Activated CD4-positive, alpha-beta T cell treated with anti-CD3 and anti-CD28 coated beads, Interleukin-2, amount 50 U/mL, for 48 hours (primary cell): ENCODE measurements at places on chromosomes 7 and 10.

DNA sequence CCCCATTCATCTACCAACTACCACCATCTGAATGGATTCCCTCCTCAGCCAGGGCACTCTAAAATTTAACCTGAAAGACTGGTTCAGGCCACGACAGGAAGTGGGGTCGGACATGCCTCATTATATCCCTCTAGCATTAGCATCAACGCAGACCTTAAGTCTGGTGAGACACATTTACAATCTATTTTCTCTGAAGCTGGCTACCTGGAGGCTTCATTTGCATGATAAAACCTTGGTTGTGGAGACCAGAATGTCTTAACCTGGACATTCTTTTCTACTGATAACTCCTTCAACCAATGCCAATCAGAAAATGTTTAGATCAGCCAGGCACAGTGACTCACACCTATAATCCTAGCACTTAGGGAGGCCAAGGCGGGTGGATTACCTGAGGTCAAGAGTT is 42.3 kb downstream of the SVOPL start:
- no peak for DNase-seq

- DNase-seq, result no peak
Observed at GRCh38 chr10:44973323-44974081, 5.1 kb downstream of the DEPP1 start.

DNA sequence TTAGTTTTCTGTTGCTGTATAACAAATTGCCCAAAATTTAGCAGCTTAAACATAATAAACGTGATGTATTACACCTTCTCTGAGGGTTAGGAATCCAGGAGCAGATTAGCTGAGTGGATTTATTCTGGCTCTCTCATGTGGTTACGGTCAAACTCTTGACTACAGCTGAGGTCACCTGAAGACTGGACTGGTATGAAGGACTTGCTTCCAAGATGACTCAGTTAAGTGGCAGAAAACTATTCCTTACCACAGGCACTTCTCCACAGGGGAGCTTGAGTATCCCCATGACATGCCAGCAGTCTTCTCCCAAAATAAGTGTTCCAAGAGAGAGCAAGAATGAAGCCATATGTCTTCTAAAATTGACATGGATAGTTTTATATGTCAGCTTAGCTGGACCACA is 957.2 kb upstream of the GHITM start:
- no peak for DNase-seq

DNA sequence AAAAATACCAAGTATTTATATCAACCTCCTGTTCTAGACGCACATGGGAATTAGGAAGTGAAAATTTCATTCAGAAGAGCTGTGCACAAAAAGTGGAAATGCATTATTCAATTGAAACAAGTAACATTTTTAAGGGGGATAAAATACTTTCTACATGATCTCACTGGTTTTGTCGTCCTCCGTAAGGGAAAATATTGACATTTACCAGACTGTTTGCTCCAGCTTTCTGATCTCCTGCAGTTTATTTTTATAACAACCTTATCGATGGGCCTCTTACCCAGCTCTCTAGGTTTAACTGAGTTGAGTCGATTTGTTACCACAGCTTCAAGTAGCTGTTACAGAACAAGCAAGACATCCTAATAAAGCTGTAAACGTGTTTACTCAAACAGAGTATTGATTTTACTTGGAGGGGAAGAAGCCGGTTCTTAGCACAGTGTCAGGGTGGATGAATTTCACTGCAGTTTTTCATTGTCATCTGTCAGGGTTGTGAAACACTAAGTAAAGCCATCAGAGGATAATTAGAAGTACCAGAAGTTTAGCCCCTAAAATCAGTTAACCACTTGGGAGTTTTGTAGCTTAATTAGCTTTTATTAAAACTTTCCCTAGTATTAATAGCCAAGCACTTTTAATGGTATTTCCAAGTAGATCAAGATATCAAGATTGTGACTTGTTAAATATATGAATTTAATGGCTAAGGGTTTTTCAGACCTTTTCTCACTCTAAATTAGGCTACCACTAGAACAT is 142.6 kb upstream of the KAT6B start:
- no peak for DNase-seq

DNA sequence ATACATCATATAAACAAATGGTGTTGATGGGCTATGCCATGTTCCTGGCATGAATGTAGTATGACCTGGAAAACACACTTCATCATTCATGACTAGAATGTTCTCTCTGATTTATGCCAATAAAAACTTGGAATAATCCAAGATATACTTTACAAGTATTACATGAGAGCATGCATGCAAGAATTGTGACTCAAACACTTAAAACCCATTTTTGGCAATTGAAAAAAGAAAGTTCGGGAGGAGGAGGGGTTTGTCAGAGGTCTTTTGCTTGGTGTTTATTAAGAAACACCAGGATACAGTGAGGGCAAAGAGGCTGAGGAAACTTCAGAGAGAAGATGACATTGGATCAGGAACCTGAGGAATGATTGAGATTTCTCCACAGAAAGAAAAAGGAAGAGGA is 10.2 kb upstream of the CUL1 start:
- DNase-seq, result no peak

GRCh38 chr7:3232228-3232627 is 68.8 kb upstream of the SDK1 start:
- DNase-seq, result no peak

DNA sequence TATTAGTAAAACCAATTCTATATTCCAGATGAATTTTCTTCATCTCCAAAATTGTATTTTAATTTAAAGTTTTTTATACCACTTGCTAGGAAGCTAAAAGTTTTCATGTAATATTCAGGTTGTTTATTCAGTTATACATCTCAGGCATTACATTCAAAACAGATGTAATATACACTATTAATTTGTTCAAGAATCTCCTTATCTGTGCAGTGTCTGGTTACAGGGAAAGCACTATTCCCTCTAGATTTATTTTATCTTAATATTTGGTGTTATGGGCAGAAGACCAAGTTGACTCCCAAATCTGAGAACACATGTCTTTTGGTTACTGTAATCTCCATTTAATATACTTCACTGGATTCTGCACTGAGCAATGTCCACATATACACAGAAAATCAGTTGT is 953.4 kb downstream of the ANKRD7 start:
- DNase-seq, result no peak

- no peak for DNase-seq
Observed at GRCh38 chr7:150879345-150879744, 27.0 kb downstream of the AOC1 start.

GRCh38 chr10:21318540-21319167 is 206.8 kb downstream of the SKIDA1 start:
- DNase-seq, result no peak

- DNase-seq, result peak; percentile 57
Observed at GRCh38 chr10:14409247-14409646, 78.5 kb upstream of the FRMD4A start.

GRCh38 chr10:122388287-122388997 is 13.9 kb downstream of the PLEKHA1 start:
- DNase-seq, result peak; percentile 12

DNA sequence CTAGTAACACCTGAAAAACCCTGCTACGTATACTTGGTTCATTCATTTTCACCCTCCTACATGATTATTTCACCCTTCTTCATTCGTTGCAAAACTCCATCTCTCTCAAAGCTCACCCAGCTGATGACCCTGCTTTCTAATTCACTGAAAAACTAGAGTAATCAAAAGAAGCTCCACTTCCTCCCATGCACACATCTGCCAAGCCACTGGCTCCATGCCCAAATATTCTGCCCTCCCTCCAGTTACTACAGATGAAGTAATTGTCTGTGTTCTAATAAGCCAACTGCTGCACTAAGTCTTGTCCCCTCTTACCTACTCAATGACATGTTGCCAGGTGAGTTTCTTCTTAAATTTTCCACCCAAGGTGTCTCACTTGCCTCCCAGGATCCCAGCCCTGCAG is 96.9 kb upstream of the CCDC71L start:
- no peak for DNase-seq

- DNase-seq, result no peak
Observed at GRCh38 chr10:3873728-3874461, 88.9 kb upstream of the KLF6 start.

GRCh38 chr7:25002786-25003185 is 22.8 kb upstream of the OSBPL3 start:
- no peak for DNase-seq

DNA sequence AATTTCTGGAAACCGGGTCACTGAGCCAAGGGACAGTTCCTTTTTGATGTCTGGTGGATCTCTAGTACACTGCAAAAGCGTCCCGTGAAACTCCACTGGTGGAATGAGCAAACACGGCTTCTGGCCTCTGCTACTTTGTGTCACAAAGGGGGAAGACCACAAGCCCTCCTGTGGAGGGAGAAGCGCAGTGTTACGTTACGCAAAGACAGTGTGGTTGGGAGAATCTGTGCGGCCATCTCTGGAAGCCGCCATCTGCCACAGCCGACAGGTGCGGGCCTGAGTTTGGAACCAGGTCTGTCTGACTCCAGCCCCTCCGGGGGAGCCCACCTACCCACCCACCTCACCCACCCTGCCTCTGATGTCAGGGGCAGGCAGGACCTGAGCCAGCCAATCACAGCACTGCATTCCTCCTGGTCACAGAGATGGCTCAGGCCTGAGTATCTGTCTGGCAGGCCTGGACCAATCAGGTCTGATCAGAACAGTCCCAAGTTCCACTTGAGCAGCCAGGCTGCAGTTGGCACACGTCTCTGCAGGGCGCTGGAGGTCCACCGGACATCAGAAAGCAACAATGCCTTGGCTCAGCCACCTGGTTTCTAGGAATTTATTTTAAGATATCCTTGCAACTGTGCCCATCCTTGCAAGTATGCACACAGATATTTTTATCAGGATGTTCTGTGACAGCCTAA is 3.0 kb upstream of the CYP2W1 start:
- no peak for DNase-seq

- no peak for DNase-seq
Observed at GRCh38 chr10:48309711-48310226, 3.3 kb downstream of the MAPK8 start.

DNA sequence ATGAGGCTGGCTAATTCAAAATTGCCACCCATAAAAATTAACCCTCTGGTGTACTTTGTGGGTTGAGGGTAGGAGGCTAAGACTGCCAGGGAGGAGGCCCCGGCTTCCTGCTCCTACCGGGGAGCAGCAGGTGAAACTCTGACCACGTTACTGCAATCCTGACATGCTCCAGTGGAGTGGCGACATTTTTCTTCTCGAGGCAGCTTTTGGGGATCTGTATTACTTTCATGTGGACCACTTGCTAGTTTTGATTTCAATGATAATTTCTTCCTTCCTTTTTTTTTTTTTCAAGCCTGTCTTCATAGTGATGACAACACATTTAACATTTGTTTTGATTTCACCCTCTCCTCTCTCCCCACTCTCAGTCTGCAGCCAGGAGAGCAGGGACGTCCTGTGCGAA is 14.6 kb downstream of the GATA3 start:
- DNase-seq, result peak; percentile 24

- DNase-seq, result no peak
Observed at GRCh38 chr7:45979275-45980180, 58.5 kb upstream of the IGFBP3 start.

GRCh38 chr7:55504093-55504859 is 68.0 kb downstream of the VOPP1 start:
- DNase-seq, result no peak

DNA sequence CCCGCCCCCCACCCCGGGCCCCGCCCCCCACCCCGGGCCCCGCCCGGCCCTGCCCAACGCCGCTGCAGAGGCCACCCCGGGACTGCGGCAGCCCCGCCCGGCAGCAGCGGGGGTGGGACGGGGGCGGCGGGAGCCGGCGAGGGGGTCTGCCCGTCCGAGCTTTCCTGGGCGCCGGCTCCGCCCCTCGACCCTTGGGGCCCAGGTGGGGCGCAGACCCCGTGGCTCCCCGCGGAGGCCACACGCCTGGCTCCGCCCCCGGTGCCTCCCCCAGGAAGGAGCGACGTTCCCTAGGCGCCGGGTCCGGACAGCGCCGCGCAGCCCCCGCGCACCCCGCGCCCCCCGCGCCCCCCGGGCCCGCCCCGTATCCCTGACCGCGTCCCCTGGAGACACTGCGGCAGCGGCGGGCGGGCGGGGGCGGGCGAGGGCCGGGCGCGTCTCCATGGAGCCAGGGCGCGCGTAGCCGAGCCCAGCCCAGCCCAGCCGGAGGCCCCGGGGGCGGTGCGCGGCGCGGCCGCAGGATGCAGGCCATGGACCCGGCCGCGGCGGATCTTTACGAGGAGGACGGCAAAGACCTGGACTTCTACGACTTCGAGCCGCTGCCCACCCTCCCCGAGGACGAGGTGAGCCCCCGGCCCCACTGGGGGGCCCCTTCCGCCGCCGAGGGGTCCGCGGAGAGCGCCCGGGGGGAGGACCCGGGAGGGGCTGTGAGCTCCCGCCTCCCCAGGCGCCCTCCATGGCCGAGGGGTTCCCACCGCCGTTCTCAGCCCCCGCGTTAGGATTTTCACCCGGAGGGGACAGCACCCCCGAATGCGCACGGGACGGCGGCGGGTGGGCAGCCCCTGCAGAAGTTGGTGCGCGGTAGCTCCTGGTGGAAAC is at the start of gene KNDC1:
TSS of gene KNDC1 (plus strand) at position 270 of the 876 bp plus-strand sequence. CDS start at position 519, 249 bp downstream.
- peak; percentile 18 for DNase-seq
